Left renal pelvis (tissue), 4 donors: ENCODE measurements at places on chromosomes 12 and 14. TPM values are rescaled to one million over a fixed set of nuclear protein-coding genes. Genes with fewer than 3 reads are reported as not detected.

- no peak for DNase-seq
These were observed 198.1 kb downstream of the ERC1 start for GRCh38 chr12:1189163-1189562.

DNA sequence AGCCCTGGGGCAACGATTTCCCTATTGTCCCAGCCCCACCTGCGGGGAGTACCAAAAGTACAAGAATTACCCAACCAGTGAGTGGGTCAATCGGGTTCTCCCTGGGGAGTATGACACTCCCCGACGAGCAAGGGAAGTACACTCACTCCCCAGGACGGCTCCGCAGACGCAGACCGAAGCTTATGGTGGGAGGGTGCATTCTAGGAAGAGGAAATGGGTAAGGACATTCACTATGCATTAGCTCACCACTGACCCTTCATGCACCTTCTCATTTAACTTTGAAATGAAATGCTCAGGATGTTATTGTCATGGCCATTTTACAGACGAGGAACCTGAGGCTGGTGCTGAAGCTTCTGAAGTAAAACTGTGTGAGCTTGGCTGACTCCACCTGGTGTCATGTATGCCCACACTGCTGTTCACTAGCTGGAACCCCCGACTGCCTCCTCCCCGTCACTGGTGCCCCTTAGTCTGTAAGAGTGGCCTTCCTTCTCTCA lies 45.8 kb upstream of the TMED10 start:
- DNase-seq: no peak

DNA sequence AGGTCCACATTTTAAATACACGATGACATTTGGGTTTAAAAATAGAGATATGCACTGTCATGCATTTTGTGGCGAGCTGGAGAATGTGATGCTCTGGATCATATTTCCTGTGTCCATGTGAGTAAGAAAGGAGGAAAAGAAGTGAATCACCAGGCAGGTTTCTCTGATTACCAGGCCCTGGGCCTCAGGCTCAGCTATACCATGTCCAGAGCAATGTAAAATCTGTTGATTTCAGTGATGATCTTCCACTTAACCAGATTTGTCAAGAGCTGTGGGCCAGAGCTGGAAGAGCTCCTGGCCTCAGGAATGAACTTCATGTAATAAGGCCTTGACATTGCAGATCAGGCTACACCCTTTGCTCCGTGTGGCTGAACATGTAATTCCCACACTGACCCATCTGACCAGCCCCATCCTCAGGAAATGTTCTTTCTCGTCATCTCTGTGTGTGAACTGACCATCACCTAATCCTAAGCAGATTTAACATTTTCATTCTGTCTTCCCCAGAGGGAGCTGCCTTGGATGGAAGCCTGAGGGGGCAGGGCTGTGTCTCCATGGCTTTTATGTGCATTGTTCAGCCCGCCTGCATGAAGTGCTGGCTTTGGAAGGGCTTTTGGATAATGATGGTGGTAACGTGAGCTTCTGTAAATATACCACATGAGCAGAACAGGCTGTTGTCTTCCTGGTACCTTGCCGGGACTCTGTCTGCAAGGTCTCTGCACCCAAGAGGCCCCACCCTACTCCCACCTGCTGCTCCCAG lies 54.5 kb downstream of the CRACR2A start:
- DNase-seq: no peak

DNA sequence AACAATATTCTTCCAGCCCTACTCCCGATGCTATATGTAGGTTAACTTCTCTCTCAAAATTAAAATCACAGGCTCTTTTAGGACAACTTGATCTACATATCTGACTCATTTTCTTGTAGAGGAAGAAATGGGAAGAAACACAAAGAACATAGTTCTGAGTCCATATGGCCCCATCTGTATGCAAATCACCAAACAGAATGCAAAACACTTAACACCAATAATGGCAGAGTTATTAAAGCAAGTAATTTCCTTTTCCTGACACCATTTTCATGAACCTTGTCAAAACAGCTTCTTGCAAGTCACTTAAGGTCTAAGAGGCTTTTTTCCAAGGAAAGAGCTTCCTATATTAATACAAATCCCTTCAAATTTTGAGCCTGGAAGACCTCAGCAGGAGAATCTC lies 300.4 kb upstream of the CLEC14A start:
- no peak for DNase-seq

- no peak for DNase-seq
These were observed 222.7 kb downstream of the PELI2 start for GRCh38 chr14:56340932-56341331.

Gene CEBPE
- polyA plus RNA-seq: not detected

GRCh38 chr14:106831322-106831720 lies 1304.9 kb downstream of the TMEM121 start:
- no peak for DNase-seq

DNA sequence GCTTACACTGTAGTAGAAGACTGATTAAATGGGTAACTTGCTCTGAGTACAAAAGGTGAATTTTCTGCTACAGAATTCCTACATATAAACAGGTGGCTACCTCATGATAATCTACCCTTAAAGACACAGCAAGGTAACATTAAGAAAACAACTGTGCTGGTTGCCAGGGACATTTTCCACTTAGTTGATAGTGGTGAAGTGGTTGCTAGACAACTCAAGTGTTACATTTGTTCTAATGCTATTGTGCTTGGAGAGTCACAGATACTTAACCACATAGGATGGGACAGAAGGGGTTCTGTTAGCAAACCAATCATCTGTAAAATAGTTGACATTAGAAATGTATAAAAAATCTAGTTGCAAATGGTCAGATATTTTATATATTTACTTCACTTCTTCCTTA lies 870.3 kb upstream of the SEL1L start:
- DNase-seq: no peak

Gene LUM
- 194 TPM for polyA plus RNA-seq

Gene B4GALNT3
- polyA plus RNA-seq: 15.7 TPM

GRCh38 chr14:79721399-79722084 lies 489.8 kb downstream of the DIO2 start:
- DNase-seq: no peak

- no peak for DNase-seq
These were observed 27.1 kb downstream of the DIO3 start for GRCh38 chr14:101588286-101588975.

Gene FGD4
- polyA plus RNA-seq: 14.5 TPM

Gene CLEC12A
- polyA plus RNA-seq: 1.1 TPM

DNA sequence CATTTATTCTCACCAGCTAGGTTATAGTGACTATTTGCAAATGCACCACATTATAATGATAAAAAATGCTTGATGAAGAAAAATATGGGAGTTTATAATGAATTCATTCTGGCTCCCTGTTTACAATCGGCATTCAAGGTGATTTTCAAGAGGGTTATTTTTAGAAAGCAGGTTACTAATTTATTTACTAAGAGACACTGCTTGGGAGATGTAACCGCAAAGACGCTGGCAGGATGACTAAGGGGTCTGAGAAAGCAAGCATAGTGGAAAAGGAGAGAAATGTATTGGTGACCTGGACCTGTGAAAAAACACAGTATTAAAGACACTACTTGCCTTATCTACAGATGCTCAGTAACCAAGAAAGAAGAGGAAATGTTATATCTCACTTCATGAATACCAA lies 13.3 kb upstream of the PITPNM2 start:
- DNase-seq: no peak

Gene KLHDC1
- 7.9 TPM for polyA plus RNA-seq

Gene TAS2R31
- polyA plus RNA-seq: 2.1 TPM

DNA sequence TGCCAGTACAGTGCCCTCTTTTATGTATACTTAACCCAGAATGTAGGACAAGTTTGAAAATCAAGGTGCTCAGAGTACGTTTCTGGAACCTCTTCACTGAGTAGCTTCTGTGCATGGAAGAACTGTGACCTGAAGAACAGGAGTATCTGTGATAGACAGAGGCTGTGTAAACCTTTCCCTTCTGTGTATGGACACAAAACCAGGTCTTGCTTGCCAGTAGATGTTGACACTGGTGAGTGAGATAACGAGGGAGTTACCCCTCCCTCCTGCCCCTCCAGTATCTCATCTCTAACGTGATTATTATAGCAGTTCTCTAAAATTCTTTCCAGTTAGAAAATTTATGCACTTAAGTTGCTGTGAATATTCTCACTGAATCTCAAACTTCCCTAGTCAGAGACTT lies 170.8 kb downstream of the RPL10L start:
- DNase-seq: no peak

Gene PTPN21
- polyA plus RNA-seq: 38.6 TPM

- DNase-seq: no peak
These were observed 154.3 kb upstream of the SRRM4 start for GRCh38 chr12:118827047-118827446.

Gene EPYC
- polyA plus RNA-seq: 0.14 TPM

Gene TC2N
- polyA plus RNA-seq: 23.9 TPM

- no peak for DNase-seq
These were observed 8.2 kb downstream of the BCL11B start for GRCh38 chr14:99263564-99264330.

DNA sequence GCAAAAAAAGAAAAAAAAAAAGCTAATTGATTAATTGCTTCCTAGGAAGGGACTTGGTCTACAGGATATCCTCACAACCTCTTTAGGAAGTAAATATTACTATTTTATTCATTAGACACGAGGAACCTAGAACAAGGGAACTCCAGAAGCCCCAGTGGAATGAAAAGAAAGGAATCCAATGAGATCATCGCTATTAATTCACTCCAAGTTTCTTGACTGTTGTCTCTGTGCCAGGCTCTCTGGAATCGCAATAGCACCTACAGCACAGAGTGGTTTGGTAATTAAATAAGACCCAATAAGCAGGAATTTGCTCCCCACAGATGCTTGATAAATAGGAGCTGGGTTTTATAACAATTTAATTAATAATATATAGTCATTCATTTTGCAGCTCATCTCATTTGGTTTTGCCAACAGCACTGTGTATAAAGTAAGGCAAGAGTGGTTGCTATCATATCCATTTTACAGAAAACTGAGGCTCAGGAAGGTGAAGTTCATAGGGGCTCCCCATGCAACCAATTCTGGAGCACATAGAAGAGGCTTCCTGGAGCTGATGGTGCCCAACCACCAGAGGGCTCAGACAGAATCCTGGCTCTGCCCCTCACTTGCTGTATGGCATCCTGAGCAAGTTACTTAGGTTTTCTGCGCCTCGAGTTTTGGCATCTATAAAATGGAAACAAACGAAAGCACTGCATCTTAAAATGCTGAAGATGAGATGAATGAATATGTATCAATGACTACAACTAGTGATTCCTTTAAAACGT lies 420.2 kb downstream of the MED13L start:
- no peak for DNase-seq

DNA sequence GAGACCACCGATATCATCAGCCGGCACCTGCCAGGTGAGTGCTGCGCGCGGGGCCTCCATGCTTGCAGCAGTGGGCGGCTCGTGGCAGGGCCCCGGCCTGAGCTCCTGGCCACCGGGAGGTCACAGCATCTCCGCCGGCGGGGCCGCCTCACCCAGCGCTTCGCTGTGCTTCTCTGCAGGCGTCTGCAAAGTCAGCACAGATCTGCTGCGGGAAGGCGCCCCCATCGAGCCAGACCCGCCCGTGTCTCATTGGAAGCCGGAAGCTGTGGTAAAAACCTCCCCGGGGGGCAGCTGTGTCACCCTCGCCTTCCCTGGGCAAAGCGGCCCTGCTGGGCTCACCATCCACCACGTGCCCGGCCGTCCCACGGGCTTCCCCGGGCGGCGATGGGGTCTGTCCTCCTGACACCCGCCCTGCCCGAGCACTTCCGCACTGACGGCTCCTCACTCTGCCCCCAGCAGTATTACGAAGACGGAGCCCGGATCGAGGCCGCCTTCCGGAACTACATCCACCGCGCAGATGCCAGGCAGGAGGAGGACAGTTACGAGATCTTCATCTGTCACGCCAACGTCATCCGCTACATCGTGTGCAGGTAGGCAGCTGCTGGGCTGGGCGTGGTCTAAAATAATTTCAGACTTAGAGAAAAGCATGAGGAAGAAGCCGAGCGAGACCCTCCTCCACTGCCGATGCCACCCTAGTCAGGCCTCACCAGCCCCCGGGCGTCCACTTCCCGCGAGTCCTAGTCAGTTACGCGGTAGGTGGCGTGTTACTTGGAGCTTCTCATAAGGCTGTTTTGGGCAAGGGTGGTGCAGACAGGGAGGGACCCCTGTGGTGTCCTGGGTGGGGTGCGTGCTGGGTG lies 7.1 kb downstream of the PGAM5 start:
- DNase-seq: no peak

DNA sequence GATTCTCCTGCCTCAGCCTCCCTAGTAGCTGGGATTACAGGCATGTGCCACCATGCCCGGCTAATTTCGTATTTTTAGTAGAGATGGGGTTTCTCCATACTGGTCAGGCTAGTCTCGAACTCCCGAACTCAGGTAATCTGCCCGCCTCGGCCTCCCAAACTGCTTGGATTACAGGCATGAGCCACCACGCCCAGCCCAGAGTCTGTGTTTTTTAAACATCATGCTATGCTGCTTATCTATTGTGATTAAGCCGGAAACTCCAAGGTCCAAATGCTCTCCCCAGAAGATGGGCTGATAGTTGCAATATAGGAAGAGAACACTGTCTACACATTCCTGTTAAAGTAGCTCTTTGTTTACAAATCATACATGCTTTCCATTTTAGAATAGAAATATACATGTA lies 30.5 kb upstream of the MAX start:
- DNase-seq: no peak

Gene SOCS2
- 36.0 TPM for polyA plus RNA-seq

GRCh38 chr14:37591311-37591940 lies 3.6 kb downstream of the FOXA1 start:
- DNase-seq: no peak

Gene ALX1
- 59.2 TPM for polyA plus RNA-seq

DNA sequence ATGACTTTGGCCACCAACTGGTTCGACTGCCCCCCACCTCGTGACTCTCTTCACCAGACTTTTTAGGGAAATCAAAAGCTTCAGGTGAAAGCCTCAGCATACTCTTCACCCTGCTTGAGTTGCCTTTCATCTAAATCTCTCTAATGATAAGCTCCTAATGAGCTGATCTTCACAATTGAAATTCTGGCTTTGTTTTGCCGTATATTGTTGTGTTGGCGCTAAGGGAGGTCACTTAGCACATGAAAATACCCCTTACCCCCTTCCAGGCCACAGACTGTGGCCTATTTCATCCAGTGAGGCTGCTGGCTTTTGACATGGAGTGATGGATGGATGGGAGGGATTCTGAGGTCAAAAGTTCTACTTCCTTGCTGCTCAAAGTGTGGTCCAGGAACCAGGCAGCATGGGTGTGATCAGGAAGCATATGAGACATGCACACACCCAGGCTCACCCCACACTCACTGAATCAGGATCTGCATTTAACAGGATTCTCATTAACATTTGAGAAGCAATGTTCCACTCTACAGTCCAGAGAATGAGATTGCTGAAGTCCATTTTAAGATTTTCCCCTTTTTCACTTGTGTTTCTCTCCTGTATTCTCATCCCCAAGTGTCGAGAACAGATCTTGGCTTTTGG lies 131.4 kb downstream of the DACT1 start:
- DNase-seq: no peak

GRCh38 chr12:106085213-106085612 lies 53.5 kb downstream of the NUAK1 start:
- DNase-seq: no peak

GRCh38 chr12:77070382-77070781 lies 5.0 kb upstream of the E2F7 start:
- DNase-seq: no peak

DNA sequence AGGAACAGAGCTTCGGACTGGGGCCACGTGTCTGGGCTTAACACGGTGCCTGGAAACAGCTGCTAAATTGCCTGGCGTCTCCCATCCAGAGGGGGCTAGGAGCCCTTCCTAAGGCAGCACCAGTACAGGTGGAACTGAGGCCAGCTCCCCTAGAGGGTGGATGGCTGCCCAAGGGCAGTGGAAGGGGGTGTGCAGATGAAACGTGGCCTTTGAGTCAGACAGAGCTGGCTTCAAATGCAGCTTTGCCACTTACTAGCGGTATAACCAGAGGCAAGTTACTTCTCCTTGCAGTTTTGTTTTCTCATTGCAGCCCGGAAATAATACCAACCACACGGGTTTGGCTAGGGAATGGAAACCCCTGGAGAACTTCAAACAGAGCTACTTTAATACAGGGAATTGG lies 59.3 kb upstream of the SLC24A4 start:
- no peak for DNase-seq
